ENCODE measurements at places on chromosomes 1 and 21. TPM values are rescaled to one million over a fixed set of nuclear protein-coding genes. Genes with fewer than 3 reads are reported as not detected.

The PRAMEF8 gene
- total RNA-seq = not detected

The KCNJ9 gene
- total RNA-seq = not detected

The SMCP gene
- not detected for total RNA-seq

- DNase-seq = no peak
These were observed 70.4 kb downstream of the CACHD1 start for GRCh38 chr1:64540265-64540791.

- DNase-seq = no peak
These were observed 303.6 kb downstream of the BARHL2 start for GRCh38 chr1:90413519-90413918.

GRCh38 chr1:206479183-206480125, 9.2 kb downstream of the IKBKE start:
- DNase-seq = peak; percentile 54

DNA sequence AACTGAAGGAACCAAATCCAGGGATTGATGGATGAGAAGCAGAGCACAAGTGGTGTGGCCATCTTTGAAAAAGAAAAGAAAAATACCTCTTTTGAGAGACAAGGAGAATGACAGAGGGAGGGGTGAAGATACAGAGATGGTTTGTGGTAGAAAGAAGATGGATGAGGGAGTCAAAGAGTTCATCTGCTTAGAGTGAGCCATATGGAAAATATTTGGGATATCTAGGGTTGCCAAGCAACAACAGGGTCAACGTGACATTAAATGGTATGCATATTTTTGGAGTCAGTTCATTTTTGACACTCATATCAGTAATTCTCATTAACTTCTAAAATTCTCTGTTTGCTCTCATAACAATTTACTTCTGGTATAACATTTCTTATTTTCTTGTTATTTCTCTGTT, 50.7 kb downstream of the MACF1 start:
- DNase-seq = no peak

DNA sequence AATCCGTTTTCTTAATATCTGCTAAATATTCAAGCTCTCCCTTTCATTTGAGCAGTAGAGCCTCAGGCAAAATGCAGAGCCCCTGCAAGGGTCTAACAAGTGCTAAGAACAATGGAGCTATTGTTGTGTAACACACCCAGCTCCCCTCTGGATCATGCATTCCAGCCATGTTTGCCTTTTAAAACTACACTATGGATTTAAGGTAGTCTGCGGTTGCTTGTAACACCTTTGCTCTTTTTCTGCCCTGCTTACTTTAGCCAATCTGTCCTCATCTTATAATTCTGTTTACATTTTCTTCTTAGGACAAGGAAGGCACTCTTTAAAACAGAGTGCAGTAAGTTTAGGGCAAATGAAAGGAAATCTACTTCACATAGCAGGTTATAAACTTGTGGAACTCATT, 60.0 kb upstream of the C1orf105 start:
- no peak for DNase-seq

- no peak for DNase-seq
These were observed 2.3 kb upstream of the C4BPA start for GRCh38 chr1:207101720-207102119.
